ENCODE measurements at places on chromosomes 12 and 14.

GRCh38 chr12:114272071-114272470, 133.9 kb downstream of the TBX5 start:
- no peak for DNase-seq

DNA sequence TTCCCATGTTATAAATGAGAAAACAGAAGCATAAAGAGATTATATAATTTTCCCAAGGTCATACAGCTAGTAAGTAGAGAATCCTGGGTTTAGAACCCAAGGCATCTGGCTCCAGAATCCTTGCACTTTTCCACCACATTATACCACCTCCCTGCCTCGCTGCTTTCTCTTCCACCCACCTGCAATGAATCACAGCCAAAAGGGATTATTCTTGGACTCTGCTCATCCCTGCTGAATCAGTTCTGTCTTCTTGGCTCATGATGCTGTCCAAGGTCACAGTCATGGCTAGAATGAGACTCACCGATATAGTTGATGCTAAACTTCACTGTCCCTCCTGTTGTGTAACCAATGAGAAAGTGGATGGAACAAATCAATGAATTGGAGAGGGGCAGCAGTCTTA, 356.6 kb downstream of the FUT8 start:
- DNase-seq = no peak

DNA sequence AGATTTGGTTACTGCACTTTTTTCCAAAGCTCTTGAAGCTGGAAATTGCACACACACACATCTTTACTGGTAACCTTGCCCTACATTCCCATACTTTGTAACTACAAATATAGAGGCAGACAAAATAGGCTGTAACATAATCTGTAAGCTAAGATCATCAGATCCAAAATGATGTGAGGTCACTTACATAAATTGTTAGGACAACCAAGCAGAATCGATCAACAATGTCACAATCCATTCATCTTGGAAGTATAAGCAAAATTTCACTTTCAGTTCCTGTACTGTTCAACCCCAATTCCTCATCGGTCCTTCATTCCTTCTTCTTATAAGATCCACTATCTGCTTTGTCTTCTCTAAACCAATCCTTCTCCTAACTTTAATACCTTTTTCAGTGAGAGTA, 72.6 kb downstream of the EPS8 start:
- DNase-seq = no peak

GRCh38 chr12:65620046-65620445, 204.2 kb upstream of the HMGA2 start:
- no peak for DNase-seq
